ENCODE measurements at places on chromosomes 16 and 17.

DNA sequence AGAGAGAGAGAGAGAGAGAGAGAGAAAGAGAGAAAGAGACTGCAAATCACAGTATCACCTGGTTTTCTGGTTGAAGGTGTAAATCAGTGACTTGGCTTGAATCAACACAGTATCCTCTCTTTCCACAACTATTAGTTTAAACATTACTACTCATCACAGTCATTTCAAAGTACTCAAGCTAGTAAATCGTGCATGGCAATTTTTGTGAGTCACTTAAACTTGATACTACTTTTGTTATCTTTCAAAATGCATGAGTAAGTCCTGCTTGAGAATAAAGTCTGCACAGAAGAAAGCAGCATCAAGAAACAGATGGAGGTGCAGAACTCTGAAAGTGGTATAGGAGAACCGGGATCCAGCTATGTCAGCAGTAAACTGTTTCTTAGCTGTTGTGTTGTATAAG lies 535.4 kb downstream of the CDH8 start:
- no peak for DNase-seq

GRCh38 chr17:75839942-75840798 lies 4.0 kb downstream of the UNC13D start:
- DNase-seq: no peak

DNA sequence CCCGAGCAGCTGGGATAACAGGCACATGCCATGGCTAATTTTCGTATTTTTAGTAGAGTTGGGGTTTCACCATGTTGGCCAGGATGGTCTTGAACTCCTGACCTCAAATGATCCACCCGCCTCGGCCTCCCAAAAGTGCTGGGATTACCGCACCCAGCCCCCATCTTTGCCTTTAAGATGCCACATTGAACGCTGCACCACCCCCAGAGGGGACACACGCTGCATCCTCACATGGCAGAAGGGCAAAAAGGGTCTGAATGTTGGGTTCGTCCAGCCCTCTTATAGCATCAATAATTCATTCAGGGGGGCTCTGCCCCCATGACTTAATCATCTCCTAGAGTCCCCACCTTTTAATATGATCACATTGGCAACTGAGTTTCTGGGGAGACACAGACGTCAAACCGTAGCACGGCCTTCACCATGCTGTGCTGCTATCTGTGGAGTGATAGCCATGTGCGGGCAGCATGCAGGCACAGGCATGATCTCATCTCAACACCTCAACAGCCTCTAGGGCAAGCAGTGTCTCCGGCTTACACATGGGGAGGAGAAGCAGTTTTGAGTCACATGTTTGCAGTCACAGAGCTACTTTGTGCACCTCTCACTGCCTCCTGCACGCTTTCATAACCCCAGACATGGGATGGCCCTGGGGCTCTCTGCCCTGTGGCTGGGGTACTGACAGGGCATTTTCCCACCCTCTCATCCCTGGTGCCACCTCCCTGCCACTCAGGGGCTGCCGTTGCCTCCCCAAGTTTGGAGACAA lies 30.0 kb downstream of the IL21R start:
- DNase-seq: no peak

DNA sequence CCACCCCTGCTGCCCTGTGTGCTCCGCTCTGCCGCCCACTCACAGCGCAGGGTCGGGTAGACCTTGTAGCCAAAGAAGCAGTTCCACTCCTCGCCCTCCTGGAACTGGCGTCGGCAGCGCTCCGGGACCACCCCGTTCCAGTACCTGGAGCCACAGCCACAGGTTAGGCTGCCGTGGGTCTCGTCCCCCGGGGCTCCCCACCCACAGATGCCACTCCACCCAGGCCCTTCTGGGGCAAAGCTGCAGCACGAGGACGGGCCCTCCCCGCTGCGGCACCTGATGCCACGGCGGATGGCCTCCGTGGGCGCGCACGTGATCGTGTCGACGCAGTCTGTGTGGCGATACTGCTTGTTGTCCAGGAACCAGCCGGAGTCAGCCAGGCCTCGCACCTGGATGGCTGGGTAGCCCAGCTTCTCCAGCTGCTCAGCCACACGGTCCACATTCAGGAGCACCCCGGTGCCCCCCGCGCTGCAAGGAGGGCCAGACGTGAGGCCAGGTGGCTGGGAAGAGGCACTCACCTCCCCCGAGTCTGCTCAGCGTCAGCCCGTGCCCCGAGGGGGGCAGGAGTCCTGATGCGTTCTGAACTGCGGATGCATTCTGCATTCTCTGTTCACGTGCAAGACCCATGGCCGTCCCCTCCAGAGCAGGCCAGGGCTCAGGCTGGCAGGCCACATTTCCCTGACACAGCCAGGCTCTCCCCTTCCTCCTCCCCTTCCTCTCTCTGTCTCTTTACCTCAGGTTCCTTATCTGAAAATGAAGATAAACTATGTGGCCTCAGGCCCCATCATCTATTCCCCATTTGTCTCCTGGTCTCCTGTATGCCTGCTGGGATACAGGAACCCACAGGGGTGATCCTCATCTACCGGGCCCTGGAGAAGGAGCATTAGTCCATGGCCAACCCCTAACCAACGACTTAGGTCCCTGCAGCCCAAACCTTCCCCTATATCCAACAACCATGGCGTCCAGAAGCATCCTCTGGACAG lies 4.1 kb downstream of the NOTUM start:
- no peak for DNase-seq

DNA sequence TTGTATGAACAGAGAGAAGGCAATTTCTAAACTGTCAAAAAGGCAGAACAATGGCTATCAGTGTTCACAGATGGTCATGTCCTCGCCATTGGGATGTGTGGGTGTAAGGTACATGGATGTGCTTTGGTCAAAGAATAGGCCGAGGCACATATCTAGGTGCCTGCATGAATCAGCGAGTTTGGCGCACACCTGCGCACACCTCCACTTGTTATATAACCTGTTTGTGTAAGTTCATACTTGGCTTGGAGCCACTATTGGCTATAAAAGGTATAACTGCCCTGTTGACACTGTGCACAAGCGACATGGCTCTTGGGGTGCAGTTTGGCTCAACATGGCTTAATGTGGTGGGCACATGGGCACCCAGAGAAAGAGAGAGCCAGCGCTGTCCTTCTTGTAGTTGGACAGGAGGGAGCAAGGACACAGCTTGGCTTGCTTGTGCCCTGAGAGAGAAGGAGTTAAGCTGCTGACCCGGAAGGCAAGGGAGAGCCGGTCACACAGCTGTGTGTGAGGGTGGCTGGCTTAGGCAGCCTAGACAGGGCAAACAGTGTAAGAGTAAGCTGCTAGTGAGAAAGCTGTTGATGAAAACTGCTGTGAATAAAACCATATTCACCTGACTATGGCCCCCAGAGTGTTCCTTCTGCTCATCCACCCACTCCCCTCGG lies 499.1 kb downstream of the KCNJ2 start:
- no peak for DNase-seq

- DNase-seq: no peak
These were observed 10.7 kb downstream of the DCTN5 start for GRCh38 chr16:23651943-23652468.

DNA sequence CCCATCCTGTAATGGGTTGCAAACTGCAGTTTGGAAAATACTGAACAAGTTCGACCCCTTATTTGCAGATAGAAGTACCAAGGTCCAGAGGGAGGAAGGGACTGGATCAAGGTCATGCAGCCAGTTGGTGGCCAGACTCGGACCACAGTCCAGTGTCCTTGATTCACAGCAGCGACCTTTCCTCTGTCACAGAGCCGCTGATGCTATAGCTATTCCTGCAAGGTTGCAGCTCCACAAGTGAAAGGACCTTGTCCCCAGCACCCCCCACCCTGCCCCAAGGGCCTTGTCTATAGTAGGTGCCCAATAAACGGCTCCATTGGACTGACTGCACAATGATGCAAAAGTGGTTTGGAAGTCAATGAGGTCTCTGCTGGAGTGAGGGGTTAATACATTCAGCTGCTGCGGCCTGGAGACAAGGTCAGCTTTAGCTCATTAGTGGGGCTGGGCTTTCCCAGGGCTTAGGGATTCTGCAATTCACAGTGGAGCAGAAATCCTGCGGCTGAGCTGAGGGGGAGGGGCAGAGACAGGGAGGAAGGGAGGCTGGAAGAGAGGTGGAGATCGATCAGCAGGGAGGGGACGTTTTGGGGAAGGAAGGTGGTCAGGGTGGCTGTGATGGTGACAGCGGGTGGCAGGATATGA lies 13.4 kb upstream of the CRHR1 start:
- DNase-seq: no peak

GRCh38 chr16:74052016-74052415 lies 244.6 kb upstream of the PSMD7 start:
- no peak for DNase-seq

GRCh38 chr16:49635009-49635350 lies 220.9 kb downstream of the ZNF423 start:
- no peak for DNase-seq

DNA sequence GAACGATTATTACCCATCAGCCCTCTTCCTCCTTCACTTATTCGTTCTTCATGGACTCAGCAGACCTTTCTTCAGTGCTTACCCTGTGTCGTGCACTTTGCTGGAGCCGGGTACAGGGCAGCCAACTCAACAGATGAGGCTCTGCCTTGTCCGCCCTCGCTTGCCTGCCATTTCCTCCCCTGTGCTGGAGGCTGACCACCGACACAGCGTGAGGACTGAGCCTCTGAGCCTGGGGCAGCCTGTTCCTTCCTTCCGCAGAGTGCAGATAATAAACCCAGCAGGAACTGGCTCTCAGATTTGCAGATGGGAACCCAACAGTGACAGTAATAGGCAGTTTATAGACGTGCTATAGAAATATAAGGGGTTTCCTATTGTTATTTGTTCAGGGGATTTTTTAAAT lies 7.0 kb upstream of the SLC39A11 start:
- DNase-seq: no peak

GRCh38 chr16:48430890-48431289 lies 45.7 kb upstream of the SIAH1 start:
- DNase-seq: no peak

DNA sequence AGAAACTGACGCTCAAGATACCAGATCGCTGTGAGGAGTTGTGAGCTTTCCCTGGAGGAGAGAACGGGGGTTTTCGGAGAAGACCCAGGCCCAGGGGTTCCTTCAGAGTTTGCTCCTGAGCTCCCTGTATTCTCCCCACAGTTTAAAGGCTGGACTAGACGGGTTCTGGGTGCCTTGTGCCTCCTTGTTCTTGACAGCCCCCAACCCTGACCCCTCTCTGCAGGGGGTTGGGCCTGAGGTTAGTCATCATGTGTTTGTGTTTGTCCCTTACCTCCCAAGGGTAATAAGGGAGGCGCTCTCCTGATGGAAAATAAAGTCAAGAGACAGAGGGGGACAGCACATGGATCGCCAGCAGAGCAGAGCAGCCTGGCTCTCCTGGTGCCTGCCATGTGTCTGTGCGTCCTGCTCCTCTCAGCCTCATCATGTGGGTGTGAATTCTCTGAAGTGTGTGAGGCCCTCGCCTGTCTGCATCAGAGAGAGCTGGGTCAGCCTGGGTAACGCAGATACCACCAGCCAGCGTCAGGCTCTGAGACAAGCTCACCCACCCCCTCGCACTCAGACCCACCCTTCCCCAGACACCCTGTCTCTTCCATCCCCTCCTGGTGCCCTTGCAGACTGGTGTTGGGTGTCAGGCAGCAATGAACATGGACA lies 8.7 kb downstream of the HEXIM2 start:
- DNase-seq: no peak

DNA sequence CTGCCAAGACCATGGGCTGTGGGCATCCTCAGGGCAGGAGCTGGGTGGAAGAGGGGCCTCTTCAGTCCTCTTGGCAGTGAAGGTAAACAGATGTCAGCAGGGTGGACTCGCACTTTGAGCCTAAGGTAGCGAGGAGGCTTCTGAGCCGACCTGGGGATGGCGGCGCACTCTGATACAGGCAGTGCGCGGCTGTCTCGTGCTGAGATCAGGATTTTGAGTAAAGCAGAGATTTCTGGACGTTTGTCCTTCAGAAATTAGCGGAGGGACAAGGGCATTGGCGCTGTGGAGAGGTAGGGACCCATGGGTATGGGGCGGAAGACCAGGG lies 6.8 kb downstream of the RAB40C start:
- no peak for DNase-seq

DNA sequence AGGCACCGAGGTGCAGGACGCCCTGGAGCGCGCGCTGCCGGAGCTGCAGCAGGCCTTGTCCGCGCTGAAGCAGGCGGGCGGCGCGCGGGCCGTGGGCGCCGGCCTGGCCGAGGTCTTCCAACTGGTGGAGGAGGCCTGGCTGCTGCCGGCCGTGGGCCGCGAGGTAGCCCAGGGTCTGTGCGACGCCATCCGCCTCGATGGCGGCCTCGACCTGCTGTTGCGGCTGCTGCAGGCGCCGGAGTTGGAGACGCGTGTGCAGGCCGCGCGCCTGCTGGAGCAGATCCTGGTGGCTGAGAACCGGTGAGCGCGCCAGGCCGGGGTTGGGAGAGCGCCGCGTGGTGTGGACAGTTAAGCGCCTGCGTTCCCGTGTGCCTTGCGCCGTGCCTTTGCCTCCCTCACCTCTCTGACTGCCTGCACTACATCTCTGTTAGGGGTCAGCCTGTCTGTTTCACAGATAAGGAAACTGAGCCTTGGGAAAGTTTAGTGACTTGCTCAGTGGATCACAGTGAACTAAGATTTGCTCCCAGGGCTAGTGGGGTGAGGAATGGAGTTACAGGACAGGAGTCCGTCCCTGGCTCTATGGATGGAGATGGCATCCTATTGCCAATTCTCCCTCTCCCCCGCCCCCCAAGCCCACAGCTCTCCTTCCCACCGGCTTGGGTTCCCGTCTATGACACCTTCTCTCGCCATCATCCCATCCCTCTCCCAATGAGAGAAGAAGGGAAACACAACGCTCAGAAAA lies 880 bp downstream of the SARM1 start:
- no peak for DNase-seq

DNA sequence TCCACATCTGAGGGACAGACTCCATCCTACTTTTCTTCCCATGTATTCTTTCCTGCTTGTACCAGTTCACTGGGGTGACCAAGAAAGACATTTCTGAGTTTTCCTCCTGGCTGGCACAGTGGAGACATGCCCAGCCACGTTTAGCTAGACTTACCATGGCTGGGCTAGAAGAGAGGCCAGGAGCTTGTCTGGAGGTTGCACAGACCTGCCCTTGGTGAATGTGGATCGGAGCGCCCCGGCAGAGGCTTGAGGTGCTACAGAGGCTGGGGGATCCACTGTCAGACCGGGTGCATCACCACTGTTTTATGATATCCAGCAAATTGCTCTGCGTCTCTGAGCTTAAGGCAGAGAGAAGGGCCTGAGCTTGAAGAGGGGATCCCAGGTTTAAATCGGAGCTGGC lies 3.5 kb downstream of the IL4R start:
- no peak for DNase-seq

DNA sequence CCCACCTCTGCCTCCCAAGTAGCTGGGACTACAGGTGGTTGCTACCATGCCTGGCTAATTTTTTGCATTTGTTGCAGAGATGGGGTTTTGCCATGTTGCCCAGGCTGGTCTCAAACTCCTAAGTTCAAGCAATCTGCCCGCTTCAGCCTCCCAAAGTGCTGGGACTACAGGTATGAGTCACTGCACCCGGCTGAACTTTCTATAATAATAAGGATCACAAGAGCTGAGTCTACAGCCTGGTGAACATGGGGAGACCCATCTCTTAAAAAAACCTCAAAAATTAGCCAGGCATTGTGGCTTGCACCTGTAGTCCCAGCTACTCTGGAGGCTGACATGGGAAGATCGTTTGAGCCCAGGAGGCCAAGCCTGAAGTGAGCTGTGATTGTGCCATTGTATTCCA lies 53.5 kb downstream of the WDR59 start:
- no peak for DNase-seq

- no peak for DNase-seq
These were observed 2.0 kb upstream of the CD300H start for GRCh38 chr17:74569020-74570003.

- DNase-seq: no peak
These were observed 36.7 kb downstream of the SPAG9 start for GRCh38 chr17:51083981-51084380.
